ENCODE measurements at places on chromosomes 7 and 10. TPM values are rescaled to one million over a fixed set of nuclear protein-coding genes. Genes with fewer than 3 reads are reported as not detected.
A peak's percentile ranks its signal among the peaks of the same experiment; 100 is the strongest.

AGR2 gene
- total RNA-seq = 343 TPM

HIF1AN gene
- 71.2 TPM for total RNA-seq

PVRIG gene
- total RNA-seq = not detected

BPGM gene
- total RNA-seq = 8.1 TPM

ABLIM1 gene
- 79.3 TPM for total RNA-seq

DDC gene
- 75.9 TPM for total RNA-seq

PRKAR2B gene
- total RNA-seq = 0.07 TPM

PNLIPRP3 gene
- not detected for total RNA-seq

SLC29A4 gene
- total RNA-seq = 34.6 TPM

CSGALNACT2 gene
- total RNA-seq = 5.0 TPM

EIF5AL1 gene
- total RNA-seq = 1.1 TPM

BEND7 gene
- total RNA-seq = 24.6 TPM

UPK3BL2 gene
- total RNA-seq = 9.3 TPM

HIPK2 gene
- 35.6 TPM for total RNA-seq

STEAP4 gene
- total RNA-seq = not detected

GRCh38 chr10:75023074-75023473, 88.4 kb upstream of the SAMD8 start:
- H3K4me1 ChIP-seq = no peaks in the 10 kb centered on the region
- peaks cover 5% of the 10 kb centered on the region for H3K36me3 ChIP-seq
- no peaks in the 10 kb centered on the region for H3K27me3 ChIP-seq

GRCh38 chr7:1842321-1843221, 172.5 kb downstream of the ELFN1 start:
- H3K4me1 ChIP-seq = no peaks in the 10 kb centered on the region
- no peak overlapping the region for H3K27ac ChIP-seq
- H3K36me3 ChIP-seq = no peaks in the 10 kb centered on the region
- no peak overlapping the region for H3K4me3 ChIP-seq

GRCh38 chr10:14309593-14309992, 21.1 kb downstream of the FRMD4A start:
- no peak overlapping the region for H3K4me3 ChIP-seq
- no peaks in the 10 kb centered on the region for H3K36me3 ChIP-seq
- H3K4me1 ChIP-seq = no peaks in the 10 kb centered on the region
- no peak overlapping the region for H3K27ac ChIP-seq
- DNase-seq = no peak
- no peaks in the 10 kb centered on the region for H3K27me3 ChIP-seq

GRCh38 chr7:17302575-17303142, 4.2 kb downstream of the AHR start:
- no peak overlapping the region for H3K4me3 ChIP-seq
- peaks cover 17% of the 10 kb centered on the region for H3K4me1 ChIP-seq
- DNase-seq = no peak

DNA sequence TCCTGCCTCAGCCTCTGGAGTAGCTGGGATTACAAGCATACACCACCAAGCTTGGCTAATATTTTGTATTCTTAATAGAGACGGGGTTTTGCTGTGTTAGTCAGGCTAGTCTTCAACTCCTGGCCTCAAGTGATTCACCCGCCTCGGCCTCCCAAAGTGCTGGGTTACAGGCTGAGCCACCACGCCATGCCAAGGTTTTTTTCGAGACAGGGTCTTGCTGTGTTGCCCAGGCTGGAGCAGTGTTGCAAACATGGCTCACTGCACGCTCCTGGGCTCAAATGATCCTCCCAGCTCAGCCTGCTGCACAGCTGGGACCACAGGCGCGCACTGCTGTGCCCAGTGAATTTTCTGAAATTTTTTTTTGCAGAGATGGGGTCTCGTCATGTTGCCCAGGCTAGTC, 3.3 kb upstream of the SEC31B start:
- no peak for DNase-seq
- H3K27me3 ChIP-seq = no peaks in the 10 kb centered on the region
- no peak overlapping the region for H3K4me3 ChIP-seq
- peaks cover 5% of the 10 kb centered on the region for H3K36me3 ChIP-seq
- no peaks in the 10 kb centered on the region for H3K4me1 ChIP-seq
- no peak overlapping the region for H3K27ac ChIP-seq

GRCh38 chr10:33055625-33056024, 97.6 kb upstream of the ITGB1 start:
- no peaks in the 10 kb centered on the region for H3K36me3 ChIP-seq
- no peaks in the 10 kb centered on the region for H3K27me3 ChIP-seq
- H3K4me3 ChIP-seq = no peak overlapping the region
- H3K27ac ChIP-seq = no peak overlapping the region

DNA sequence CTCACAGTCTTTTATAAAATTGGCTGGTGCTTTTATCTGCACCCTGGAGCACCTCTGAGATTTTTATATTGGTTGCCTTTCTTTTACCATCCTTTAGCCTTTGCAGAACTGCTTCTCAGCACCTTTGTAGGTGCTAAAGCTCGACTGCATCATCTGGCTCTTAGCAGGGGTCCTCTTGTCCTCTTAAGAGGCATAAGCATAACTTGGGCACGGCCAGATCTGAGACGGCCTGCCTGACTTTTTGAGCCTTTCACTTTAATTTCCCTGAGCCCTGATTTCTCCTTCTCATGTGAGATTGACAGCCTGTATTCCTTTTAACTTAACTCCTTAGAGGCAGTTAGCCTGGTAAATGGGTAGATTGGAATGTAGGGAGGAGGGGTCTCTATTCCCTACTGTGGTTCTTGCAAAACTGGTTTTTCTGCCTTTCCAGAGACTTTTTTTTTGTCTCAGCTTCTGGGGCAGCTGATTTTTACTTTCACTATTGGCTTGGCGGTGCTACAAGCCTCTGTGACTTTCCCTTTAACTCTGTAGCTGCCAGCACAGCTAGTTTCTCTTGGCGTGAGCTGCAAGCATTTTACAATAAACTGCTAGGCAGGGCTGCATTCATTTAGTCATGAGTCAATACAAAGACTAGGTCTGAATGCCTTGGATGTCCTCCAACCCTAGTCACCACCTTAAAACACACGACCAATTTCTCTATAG, 24.0 kb downstream of the ZPBP start:
- no peaks in the 10 kb centered on the region for H3K36me3 ChIP-seq
- peak overlapping the region; percentile 5 for H3K4me3 ChIP-seq
- peak; percentile 63 for DNase-seq
- H3K27ac ChIP-seq = peak overlapping the region; percentile 42
- H3K4me1 ChIP-seq = peaks cover 17% of the 10 kb centered on the region

DNA sequence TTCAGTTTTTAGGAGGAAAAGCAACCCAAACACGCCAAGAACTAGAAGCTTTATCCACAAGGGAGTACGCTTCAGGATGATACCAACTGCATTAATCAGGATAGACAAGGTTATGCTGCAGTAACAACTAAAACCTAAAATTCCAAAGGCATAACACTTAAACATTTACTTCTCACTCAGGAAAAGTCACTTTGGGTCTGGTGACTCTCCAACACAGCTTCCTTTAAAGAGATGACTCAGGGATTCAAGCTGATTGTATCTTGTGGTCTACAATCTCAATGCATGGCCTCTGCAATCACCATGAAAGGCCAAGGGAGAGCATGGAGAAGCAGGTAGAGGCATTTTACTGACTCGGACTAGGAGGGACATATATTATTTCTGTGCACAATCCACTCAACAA, 315.8 kb downstream of the KCNMA1 start:
- no peaks in the 10 kb centered on the region for H3K4me1 ChIP-seq
- no peaks in the 10 kb centered on the region for H3K36me3 ChIP-seq
- no peaks in the 10 kb centered on the region for H3K27me3 ChIP-seq
- no peak overlapping the region for H3K4me3 ChIP-seq
- H3K27ac ChIP-seq = no peak overlapping the region

DNA sequence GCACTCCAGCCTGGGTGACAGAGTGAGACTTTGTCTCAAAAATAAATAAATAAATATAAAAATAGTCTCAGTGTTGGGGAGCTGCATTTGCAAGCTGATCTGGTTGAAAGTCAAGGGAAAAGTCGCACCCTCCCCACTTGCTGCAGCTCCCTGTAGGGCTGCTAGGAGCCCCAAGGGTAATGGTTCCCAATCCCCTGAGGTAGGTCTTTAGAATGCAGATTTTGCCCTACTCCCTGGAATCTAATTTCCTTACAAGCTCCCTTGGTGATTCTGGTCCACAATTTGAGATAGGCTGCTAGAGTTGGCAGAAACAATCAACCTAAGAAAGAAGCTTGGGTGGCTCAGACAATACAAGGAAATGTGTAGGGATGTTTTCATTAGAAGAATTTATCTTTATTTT, 232.5 kb upstream of the YAE1 start:
- DNase-seq = no peak
- no peaks in the 10 kb centered on the region for H3K4me1 ChIP-seq
- no peaks in the 10 kb centered on the region for H3K36me3 ChIP-seq
- H3K4me3 ChIP-seq = no peak overlapping the region
- H3K27me3 ChIP-seq = no peaks in the 10 kb centered on the region

- no peaks in the 10 kb centered on the region for H3K27me3 ChIP-seq
- 0 out of 2 replicates have a peak, but pooled peaks cover 7% of the 10 kb centered on the region for H3K4me1 ChIP-seq
Measured at GRCh38 chr10:44396671-44397191, 11.8 kb upstream of the CXCL12 start.

GRCh38 chr7:138502023-138502767, 42.1 kb downstream of the TRIM24 start:
- H3K27me3 ChIP-seq = no peaks in the 10 kb centered on the region
- DNase-seq = no peak
- H3K4me3 ChIP-seq = no peak overlapping the region

DNA sequence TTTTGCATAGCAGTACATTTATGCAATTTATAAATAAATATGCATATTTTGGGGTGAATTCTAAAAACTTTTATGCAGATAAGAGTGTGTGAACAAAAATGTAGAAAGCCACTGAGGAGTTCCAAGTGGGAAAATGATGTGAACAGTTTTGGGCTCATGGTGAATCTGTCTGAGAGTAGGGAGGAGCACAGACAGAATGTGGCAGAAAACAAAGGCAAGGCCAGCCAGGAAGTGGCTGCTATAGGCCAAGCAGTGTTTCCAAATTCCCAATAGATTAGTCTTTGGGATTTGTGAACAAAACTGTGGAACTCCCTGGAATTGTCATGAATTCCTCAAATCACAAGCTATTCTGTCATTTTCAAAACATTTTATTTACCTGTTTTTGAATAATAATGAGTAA, 73.6 kb upstream of the AMPH start:
- no peak for DNase-seq
- no peaks in the 10 kb centered on the region for H3K27me3 ChIP-seq
- H3K4me1 ChIP-seq = no peaks in the 10 kb centered on the region
- H3K36me3 ChIP-seq = no peaks in the 10 kb centered on the region
- no peak overlapping the region for H3K27ac ChIP-seq

DNA sequence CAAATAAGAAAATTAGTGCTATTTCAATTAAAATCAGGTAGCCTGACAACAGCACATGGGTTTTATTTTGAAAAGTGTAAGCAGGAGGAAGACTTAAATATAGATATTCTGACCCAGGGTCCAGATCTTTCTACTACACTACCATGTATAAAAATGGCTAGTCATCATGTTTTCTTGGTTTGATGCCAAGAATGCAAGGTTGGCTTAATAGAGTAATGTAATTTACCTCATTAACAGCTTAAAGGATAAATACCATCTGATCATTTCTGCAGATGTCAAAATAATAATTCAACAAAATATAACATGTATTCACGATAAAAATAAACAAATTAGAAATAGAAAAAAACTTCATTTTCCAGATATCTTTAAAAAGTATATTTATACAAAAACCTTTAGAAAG, 39.4 kb downstream of the FRMD4A start:
- H3K27ac ChIP-seq = no peak overlapping the region
- H3K4me1 ChIP-seq = peaks cover 14% of the 10 kb centered on the region
- H3K27me3 ChIP-seq = no peaks in the 10 kb centered on the region
- H3K36me3 ChIP-seq = no peaks in the 10 kb centered on the region

DNA sequence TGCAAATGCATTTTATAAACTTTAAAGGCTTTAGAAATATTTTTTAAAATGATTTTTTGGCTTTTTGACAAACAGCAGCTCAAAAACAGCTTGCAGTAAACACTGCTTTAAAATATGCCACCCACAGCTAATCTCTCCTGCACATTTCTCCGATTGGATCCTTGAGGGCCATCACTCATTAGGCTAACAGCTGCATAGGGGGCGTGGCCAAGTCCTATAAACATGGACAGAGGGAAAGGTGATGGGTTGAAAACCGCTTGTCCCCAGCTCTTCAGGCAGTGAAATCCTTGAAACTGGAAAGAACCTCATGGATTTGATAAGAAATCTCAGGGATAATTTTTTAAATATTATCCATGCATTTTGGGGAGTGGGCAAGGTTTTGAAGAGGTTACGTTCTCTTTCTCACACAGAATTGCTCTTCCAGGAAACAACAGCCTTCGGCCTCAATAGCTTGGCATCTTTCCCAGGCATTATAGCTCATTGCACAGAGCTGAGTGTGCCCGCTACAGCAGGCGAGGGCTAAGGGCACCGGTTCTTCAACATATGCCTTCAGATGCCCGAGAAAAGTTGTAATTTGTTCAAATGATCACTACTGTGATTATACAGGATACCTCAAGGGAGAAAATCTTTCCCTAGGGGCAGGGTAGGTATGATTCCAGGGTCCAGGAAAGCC, 1.7 kb downstream of the PLEKHS1 start:
- no peaks in the 10 kb centered on the region for H3K27me3 ChIP-seq
- H3K36me3 ChIP-seq = no peaks in the 10 kb centered on the region
- peaks cover 16% of the 10 kb centered on the region for H3K4me1 ChIP-seq
- DNase-seq = no peak
- H3K27ac ChIP-seq = no peak overlapping the region

- no peak overlapping the region for H3K4me3 ChIP-seq
- no peaks in the 10 kb centered on the region for H3K4me1 ChIP-seq
- no peak overlapping the region for H3K27ac ChIP-seq
- no peaks in the 10 kb centered on the region for H3K27me3 ChIP-seq
- DNase-seq = no peak
- H3K36me3 ChIP-seq = no peaks in the 10 kb centered on the region
Measured at GRCh38 chr7:158120716-158121115, 466.9 kb downstream of the PTPRN2 start.

GRCh38 chr10:93458821-93459257, 23.3 kb downstream of the MYOF start:
- H3K27me3 ChIP-seq = no peaks in the 10 kb centered on the region
- H3K36me3 ChIP-seq = peaks cover 3% of the 10 kb centered on the region
- DNase-seq = peak; percentile 90
- H3K4me3 ChIP-seq = no peak overlapping the region
- peak overlapping the region; percentile 98 for H3K27ac ChIP-seq

GRCh38 chr10:31698181-31698830, 230.3 kb downstream of the ARHGAP12 start:
- DNase-seq = no peak
- no peaks in the 10 kb centered on the region for H3K27me3 ChIP-seq
- no peak overlapping the region for H3K4me3 ChIP-seq
- H3K36me3 ChIP-seq = no peaks in the 10 kb centered on the region
- no peaks in the 10 kb centered on the region for H3K4me1 ChIP-seq

DNA sequence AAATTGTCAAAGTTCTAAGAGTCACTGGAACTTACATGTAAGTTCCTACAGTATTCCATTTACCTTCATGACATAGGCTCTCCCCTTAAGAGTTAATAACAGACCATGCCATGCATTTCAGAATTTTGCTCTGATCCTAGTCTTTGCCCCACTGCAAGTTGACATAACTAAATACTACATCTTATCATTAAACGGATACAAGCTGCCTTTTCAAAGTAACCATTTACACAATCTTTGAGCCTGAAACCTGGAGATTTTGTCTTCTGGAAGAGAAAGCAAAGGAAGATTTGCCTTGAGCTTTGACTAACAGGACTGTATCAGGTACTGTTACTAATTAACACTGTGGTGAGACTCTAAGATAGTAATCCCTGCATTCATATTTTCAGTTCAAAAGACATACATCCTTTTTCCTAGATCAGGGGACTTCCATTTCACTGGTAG, 9.3 kb upstream of the AKR1D1 start:
- peak; percentile 15 for DNase-seq
- no peak overlapping the region for H3K27ac ChIP-seq
- H3K4me1 ChIP-seq = peaks cover 51% of the 10 kb centered on the region

Data from Caco-2 (cell line).